ENCODE measurements at places on chromosomes 12 and 14.
A peak's percentile ranks its signal among the peaks of the same experiment; 100 is the strongest.

- no peaks in the 10 kb centered on the region for H3K36me3 ChIP-seq
- no peak overlapping the region for H3K27ac ChIP-seq
- no peaks in the 10 kb centered on the region for H3K27me3 ChIP-seq
Observed at GRCh38 chr14:63478010-63478409, 65.2 kb downstream of the PPP2R5E start.

DNA sequence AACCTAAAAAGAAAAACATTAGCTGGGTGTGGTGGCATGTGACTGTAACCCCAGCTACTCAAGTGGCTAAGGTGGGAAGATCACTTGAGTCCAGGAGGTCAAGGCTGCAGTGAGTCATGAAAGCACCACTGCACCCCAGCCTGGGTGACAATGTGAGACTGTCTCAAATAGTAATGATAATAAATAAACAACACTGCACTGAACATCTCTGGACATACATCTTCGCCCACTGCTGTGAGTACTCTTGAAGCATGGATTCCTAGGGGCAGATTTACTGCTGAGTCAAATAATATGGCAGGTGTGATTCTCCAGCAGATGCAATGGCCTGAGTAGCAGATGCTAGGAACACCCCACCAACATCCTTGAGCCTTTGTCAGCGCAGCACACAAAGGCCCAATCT is 23.6 kb downstream of the ABCB9 start:
- H3K27ac ChIP-seq: no peak overlapping the region
- H3K4me1 ChIP-seq: no peaks in the 10 kb centered on the region
- no peak overlapping the region for H3K4me3 ChIP-seq

GRCh38 chr12:50603817-50604639 is 99.2 kb downstream of the DIP2B start:
- H3K4me3 ChIP-seq: no peak overlapping the region
- no peak for DNase-seq
- H3K27me3 ChIP-seq: no peaks in the 10 kb centered on the region
- H3K36me3 ChIP-seq: peaks cover 3% of the 10 kb centered on the region

DNA sequence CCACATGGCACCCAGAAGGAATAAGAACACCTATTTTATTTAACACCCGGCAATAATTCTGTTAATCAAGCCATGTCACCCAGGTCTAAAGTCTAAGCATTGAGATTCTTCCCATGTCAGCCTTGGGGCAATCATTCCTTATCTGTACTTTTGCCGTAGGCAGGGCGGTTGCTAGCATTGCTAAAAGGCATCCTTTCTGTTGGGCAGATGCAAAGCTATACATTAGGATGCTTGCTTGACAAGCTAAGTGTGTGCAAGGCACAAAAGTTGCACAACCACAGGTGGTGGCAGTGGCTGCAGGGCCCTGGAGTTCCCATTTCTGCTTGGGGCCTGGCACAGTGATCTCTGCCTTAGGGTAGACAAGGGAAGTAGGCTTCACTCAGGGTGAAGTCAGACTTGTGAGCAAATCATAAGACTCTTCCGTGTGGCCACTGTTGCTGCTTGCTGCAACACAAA is 12.5 kb upstream of the GALNT6 start:
- no peaks in the 10 kb centered on the region for H3K36me3 ChIP-seq
- H3K4me3 ChIP-seq: no peak overlapping the region
- DNase-seq: no peak

DNA sequence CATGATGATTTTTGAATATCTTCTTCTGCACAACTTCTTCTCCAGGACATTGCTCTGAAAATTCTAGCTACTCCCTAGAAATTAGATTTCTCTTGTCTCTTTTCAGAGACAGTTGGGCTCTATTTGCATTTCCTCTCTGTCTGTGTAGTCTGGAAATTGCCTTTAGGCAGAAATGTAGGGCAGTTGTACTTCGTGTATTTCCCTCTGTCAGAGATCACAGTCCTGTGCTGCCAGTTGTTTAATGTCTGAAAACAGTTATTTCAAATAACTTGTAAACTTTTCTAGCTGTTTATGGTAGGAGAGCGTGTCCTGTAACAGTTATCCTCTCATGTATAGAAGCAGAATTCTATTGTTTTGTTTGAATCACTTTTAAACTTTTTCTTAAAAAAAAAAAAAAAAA is 86.9 kb downstream of the TTLL5 start:
- H3K27me3 ChIP-seq: no peaks in the 10 kb centered on the region
- H3K36me3 ChIP-seq: peaks cover 47% of the 10 kb centered on the region
- DNase-seq: no peak

GRCh38 chr14:61568572-61569011 is 126.7 kb upstream of the HIF1A start:
- H3K27me3 ChIP-seq: peaks cover 10% of the 10 kb centered on the region
- peak; percentile 44 for DNase-seq
- H3K4me1 ChIP-seq: peaks cover 34% of the 10 kb centered on the region
- H3K36me3 ChIP-seq: no peaks in the 10 kb centered on the region

Data from WTC11 (cell line).